ENCODE measurements at places on chromosomes 12 and 14.

DNA sequence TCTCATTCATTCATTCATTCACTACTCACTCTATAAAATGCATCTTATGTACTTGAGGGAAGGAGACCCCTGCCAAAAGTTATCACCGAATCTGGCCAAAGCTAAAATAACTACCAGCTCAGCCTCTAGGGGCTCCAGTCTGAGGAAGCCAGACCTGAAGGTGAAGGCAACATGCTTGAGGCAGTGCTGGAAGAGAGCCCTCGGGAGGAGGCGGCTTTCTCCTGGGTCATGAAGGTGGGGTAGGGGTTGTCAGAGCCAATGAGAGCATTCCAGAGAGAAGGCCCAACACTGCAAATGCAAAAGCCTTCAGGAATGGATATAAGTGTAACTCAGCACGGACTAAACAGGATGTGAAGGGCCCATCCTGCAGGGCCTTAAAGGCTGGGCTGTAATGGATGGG lies 62.4 kb downstream of the GSC start:
- DNase-seq, result no peak

DNA sequence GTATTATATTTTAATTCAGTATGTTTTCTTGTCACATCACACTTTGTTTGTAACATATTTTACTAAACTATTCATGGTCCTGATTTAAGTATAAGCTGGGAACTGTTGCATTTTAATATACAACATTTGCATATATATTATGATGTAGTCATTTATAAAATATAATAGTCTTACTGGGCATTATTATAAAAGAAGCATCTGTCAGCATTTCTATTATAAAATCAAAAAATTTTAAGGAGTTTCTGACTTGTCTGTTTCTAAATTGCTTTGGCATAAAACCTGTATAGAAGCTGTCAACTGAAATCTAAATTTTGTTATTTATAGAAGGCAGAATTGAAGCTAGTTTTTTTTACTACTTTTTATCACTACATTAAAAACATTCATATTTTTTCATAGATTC lies 166.6 kb downstream of the NUBPL start:
- DNase-seq, result no peak

GRCh38 chr12:18798535-18799361 lies 60.8 kb downstream of the CAPZA3 start:
- DNase-seq, result no peak

DNA sequence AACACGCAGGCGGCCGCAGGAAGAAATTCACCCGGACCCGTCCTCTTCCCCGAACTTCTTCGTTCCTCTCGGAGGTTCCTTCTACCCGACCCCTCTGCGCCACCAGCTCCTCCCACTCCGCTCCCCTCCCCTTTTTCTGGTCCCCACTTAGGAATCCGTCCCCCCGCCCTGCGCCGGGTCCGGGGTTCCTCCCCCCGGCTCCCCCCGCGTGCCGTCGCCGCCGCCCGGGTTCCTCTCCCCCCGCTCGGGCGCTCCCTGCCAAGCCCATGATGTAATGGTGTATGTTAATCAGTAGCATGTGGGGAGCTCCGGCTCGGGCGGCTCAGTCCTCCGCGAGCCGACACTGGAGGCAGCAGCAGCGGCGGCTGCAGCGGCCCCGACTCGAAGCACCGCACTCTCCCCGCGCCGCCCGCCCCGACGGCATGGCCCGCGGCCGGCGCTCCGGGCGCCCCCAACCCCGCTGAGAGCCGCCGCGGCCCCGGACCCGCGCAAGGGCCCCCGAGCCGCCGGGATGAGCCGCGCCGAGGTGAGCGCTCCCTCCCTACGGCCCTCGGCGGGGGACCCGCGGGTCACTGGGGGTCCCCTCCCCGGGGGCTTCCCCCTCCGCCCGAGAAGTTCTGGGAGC lies 1.0 kb upstream of the SAMD4A start:
- peak; percentile 81 for DNase-seq

Data from naive B cell (primary cell).